Activated T-helper 1 cell treated with anti-CD3 and anti-CD28 coated beads, Interleukin-2, amount 50 U/mL, for 16 hours (primary cell): ENCODE measurements at places on chromosomes 12 and 14.

DNA sequence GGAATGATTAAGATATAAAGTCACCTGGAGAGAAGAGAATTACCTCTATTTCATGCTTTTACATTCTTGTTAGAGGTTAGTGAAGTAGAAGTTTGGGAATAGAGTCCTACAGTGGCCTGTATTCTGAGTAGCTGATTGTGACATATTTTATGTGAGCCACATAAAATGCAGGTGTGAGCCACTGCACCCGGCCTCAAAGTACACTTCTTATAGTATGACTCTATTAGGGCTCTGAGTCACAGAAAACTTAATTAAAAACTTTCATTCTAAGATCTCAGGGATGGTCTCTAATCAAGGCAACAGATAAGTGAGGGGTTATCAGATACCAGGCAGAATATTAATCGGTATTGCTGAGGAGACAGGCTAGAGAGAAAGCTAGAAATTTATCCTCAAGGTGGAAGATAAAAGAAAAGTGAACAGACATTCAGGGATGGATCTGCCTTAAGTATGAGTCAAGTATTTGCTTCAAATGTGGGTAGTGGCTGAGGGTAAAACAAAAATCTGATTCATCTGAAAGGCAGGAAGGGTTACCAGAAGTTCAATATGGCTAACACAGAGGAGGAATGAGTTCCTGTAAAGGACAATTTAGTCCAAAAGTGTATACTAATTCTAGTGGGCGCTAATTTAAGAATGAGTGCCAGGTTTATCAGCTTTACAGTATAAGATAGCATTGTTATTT lies 5.5 kb upstream of the G2E3 start:
- DNase-seq = no peak

GRCh38 chr12:91920276-91920675 lies 225.4 kb downstream of the BTG1 start:
- DNase-seq = no peak

- no peak for DNase-seq
Measured at GRCh38 chr12:94553875-94554274, 94.2 kb upstream of the CEP83 start.

DNA sequence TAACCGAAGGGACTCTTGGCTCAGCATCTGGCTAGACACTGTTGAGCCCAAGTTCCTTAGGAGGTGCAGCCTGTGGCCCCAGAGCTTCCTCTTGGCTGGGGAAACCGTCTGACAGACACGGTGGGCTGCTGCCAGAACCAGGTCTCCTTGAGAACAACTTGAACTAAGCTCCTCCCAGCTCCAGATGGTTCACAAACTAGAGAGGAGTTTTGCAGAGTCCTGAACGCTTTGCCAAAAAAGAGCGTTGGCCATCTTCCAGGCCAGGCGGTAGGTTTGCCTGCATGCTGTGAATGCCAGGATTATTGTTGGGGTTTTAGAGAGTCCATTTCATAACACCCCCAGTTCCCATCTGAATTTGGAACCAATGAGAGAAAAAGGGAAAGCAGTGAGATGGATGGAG lies 399.8 kb downstream of the RGS6 start:
- no peak for DNase-seq

DNA sequence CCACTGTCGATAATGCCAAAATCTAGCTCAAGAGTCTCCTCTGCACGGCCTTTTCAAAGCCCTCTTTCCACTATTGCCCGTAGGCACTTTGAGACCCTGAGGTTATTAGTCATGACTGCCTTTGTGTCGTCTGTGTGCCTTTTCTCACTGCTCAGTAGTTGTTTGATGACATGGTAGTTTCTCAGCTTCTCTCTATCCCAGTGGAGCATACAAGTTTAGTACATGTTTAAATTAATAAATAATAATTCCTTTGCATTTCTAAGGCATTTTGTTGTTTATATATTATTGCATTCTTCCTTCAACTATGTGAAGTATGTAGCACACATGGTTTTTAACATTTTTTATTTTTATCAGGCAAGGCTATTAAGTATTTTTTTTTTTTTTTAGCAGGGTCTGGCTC lies 458.1 kb downstream of the PCNX1 start:
- DNase-seq = no peak

DNA sequence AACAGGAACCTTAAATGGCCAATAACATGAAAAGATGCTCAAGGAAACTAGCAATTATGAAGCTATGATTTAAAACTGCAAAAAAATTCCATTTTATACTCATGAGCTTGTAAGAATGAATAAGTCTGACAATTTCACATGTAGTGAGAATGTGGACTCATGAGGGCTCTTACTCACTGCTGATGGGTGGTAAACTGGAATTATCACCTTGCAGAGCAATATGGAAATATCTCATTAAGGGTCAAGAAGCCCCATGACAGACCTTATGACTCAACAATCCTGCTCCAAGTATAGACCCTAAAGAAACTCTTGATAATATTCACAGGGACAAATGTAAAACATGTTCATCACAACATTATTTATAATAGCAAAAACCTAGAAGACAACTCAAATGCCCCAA lies 23.5 kb upstream of the SMAGP start:
- no peak for DNase-seq

DNA sequence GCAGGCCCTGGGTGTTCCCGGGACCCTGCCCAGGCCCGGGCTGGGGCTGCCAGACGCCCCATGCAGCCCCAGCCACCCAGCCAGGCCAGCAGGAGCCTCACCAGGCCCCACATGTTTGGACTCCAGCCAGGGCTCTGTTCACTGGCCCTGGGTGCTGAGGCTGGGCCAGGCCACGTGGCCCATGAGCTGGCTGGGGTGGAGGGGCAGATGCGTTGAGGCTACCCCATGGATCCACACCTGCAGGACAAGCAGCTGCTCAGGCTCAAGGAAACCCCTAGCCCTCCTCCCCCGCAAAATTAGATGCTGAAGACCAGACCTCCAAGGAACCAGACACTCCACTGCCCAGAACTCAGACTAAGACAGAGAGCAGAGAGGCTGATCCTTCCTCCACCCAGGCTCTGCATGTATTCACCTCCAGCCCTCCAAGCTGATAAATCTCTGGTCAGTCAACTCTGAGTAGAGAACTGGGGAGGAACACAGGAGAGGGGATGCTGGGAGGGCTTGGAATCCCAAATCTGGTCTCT lies 1.6 kb downstream of the CDH24 start:
- DNase-seq = no peak

GRCh38 chr14:77520555-77520954 lies 21.9 kb upstream of the ISM2 start:
- DNase-seq = no peak

DNA sequence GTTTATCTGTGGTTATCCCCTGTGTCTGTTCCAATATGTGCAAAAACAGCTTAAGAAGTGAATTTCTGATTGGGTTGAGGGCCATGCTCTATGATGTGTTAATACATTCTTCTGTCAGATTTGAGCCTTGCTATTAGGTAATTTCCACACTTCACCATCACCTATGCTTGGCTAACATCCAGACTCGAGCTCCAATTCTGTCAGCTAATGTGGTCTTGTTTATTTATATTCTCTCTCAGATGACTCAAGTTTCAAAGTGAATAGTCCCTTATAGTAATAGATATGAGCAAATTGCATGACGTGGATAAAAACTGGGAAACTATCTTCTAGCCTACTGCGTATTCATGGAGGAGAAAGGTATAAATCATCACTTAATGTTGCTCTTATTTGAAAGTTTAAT lies 451.3 kb downstream of the SNAPC1 start:
- no peak for DNase-seq

DNA sequence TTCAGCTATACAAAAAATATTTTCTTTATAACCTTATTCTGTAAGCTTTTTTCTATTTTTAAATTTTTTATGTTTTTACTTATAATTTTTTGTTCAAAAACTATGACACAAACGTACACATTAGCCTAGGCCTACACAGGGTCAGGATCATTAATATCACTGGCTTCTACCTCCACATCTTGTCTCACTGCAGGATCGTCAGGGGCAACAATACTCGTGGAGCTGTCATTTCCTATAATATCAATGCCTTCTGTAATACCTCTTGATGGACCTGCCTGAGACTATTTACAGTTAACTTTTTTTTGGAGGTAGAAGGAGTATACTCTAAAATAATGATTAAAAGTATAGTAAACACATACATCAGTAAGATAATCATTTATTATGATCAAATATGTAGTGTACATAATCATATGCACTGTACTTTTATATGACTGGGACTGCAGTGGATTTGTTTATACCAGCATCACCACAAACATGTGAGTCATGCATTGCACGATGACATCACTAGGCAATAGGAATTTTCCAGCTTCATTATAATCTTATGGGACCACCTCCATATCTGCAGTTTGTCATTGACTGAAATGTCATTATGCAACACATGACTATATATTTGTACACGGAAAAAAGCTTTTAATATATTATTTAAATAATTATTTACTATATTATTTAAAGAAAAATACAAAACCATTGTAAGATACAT lies 18.5 kb upstream of the PMCH start:
- DNase-seq = no peak

DNA sequence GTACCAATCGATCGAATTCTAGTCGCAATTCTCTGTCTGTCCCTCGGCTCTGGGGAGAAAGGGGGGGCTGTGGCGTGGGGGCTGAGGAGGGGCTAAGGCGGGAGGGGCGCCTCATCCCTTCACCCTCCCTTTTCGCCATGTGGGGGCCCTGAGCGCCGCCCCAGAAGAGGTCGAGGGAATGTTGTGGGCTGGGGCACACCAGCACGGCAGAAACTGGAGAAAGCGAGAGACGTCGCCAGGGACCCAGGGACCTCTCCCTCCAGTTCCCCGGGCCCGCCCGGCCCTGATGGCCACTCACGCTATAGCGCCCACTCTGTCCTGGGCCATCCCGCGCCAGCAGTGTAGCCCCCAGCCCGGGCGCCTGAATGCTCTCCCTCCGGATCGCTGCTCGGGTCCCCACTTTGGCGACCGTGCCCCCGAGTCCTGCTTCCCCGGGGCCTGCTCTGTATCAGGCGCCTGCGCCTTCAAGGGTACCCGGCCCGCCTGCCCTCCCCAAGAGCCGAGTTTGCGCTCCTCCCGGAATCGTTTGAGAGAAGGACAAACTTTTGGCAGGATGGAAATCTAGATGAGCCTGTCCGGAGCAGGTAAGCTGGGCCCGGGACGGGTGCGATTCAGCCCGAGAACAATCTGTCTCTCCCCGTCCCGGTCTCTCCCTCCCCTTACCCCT lies 62.6 kb downstream of the SMUG1 start:
- DNase-seq = no peak

DNA sequence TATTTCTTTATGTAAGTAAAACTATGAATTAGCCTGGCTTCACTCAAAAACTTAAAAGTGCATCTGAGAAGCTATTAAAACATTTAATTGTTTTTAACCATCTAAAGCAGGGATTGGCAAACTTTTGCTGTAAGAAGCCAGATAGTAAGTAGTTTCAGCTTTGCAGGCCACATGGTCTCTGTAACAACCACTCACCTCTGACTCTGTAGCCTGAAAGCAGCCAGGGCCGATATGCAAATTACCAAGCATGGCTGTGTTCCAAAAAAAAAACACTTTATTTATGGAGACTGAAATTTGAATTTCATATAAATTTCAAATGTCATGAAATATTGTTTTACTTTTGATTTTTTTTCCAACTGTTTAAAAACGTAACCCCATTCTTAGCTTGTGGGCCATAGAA lies 95.3 kb downstream of the CIT start:
- no peak for DNase-seq

- DNase-seq = no peak
Measured at GRCh38 chr14:70893062-70893845, 14.0 kb upstream of the PCNX1 start.

- peak; percentile 6 for DNase-seq
Measured at GRCh38 chr14:95774265-95775160, 60.6 kb upstream of the TCL1A start.

DNA sequence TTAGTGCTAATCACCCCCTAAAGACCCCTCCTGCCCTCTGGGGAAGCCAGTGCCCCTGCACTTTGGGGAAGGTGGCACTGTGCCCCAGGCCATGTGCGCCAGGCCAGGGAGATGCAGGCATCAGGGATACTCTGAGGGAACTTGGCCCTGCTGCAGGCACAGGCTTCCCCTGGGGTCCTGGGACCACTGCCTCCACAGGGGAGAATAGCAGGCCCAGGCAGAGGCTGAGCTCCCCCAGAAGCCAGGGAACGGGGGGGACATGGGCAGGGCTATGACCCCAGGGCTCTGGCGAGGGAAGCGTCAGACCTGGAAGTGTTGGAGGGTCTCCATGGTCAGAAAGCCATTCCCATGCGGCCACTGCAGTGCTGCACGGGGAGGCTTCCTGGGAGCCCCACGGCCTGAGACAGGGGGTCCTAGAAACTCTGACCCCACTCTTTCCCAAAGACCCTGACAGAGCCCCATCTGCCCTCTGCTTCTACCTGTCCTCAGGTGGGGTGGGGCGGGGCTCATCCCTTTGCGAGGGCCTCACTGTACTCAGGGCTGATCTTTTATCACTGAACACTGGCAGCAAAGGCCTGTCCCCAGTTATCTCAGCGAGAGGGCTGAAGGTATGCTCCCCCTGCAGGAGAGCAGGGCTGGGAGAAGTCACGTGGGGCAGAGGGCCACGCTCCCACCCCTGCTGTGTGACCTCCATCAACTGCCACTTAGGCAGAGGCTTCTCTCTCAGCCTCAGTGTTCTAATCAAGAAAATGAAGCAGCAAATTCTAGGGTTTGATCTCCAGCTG lies 160.0 kb downstream of the CALM1 start:
- no peak for DNase-seq

- no peak for DNase-seq
Measured at GRCh38 chr12:83389237-83389996, 702.7 kb downstream of the TMTC2 start.

DNA sequence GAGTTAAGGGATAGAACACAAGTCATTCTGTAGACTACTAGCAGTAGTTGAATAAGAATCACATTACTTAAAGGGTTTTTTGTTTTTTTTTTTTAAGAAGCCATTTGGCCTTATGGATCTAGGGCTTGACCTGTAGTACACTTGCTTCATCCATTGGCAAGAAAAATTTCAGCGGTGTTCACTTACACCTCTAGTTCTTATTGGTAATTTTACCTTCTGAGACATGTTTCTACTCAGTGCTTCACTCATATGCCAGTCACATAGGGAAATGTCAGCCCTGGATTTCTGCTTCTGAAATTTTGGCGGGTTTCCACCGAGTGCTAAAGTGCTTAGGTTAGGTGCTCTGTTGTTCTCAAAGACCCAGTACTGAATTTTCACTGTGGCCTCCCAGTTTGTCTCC lies 72.9 kb downstream of the FRMD6 start:
- no peak for DNase-seq

- no peak for DNase-seq
Measured at GRCh38 chr12:69996241-69996640, 171.2 kb downstream of the MYRFL start.

GRCh38 chr12:64147875-64148274 lies 74.2 kb downstream of the KICS2 start:
- no peak for DNase-seq

- DNase-seq = no peak
Measured at GRCh38 chr12:13079440-13079906, 24.0 kb downstream of the GSG1 start.

- DNase-seq = no peak
Measured at GRCh38 chr12:108679106-108679681, 45.5 kb upstream of the SELPLG start.

DNA sequence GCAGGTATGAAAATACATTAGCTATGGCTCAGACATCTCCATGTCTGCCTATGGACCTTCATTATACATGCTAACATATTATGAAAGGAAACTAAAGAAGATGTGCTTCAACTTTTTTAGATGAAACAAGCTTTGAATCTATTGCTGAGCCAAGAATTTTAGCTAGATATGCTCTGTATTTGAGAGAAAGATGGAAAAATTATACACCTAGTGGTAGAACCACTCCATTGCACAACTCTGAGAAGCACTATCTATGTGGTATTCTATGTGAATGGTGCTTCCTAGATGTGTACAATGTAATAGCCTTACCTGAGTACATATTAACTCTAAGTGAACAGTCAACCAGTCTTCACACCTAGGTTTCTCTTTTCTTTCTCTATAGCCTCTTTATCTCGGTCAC lies 17.3 kb downstream of the EPYC start:
- DNase-seq = no peak
